ENCODE measurements at places on chromosomes 6 and 20.

GRCh38 chr6:18078866-18079265, 43.6 kb downstream of the NHLRC1 start:
- no peak for DNase-seq

DNA sequence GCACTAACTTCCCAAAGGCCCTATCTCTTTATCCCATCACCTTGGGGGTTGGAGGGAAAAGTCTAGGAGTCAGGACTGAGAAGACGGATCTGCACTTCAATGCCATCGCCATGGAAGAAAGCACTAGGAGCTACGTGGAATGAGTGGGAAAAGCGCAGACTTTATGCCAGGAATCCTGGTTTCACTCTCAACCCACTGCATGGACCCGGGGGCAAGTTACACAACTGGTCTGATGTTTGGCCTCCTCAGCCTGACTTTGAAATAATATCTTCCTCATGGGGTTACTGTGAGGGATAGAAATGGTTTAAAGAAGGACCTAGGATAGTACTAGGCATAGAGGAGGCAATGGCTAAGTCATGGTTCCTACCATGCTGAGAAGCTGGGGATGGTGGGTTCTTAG, 13.5 kb upstream of the PSMG4 start:
- no peak for DNase-seq

GRCh38 chr20:2261046-2261485, 34.7 kb upstream of the TGM3 start:
- DNase-seq = no peak

- no peak for DNase-seq
Measured at GRCh38 chr6:52536424-52536916, 40.4 kb downstream of the TRAM2 start.

GRCh38 chr6:7493866-7494265, 47.6 kb upstream of the DSP start:
- DNase-seq = no peak

DNA sequence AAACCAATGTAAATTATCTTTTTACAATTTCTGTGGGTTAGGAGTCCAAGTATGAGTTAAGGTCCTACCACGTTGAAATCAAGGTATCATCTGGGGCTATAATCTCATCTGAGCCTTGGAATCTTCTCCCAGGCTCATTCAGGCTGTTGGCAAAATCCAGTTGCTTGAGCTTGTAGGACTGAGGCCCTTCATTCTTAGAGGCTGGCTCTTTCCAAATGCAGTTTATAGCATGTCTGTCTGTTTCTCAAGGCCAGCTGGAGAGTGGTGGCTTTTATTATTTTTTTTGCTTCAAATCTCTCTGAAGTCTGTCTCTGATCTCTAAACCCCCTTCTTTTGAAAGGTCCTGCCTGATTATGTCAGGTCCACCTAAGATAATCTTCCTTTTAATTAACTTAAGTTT, 177.2 kb upstream of the ASCC3 start:
- DNase-seq = no peak

DNA sequence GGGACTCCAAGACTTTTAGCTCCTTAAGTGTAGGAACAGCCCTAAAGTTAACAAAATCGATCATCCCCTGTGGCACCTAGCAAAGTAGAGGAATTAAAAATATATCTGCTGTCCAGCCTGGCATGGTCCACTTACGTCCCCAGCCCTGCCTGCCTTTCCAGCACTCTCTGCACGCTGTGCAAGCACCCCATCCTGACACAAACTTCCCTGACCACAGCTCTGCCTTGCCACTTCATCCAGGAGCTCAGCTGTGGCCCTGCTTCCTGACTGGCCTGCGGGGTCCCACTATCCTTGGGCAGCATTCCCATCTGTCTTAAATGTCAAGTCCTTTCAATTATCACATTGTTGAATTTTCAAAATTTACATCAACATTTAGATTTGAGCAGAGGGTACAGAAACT, 39.0 kb downstream of the BLOC1S5 start:
- DNase-seq = no peak

GRCh38 chr20:22974354-22974753, 60.8 kb upstream of the SSTR4 start:
- DNase-seq = no peak

- DNase-seq = no peak
Measured at GRCh38 chr20:56422076-56422823, 10.2 kb downstream of the CASS4 start.

DNA sequence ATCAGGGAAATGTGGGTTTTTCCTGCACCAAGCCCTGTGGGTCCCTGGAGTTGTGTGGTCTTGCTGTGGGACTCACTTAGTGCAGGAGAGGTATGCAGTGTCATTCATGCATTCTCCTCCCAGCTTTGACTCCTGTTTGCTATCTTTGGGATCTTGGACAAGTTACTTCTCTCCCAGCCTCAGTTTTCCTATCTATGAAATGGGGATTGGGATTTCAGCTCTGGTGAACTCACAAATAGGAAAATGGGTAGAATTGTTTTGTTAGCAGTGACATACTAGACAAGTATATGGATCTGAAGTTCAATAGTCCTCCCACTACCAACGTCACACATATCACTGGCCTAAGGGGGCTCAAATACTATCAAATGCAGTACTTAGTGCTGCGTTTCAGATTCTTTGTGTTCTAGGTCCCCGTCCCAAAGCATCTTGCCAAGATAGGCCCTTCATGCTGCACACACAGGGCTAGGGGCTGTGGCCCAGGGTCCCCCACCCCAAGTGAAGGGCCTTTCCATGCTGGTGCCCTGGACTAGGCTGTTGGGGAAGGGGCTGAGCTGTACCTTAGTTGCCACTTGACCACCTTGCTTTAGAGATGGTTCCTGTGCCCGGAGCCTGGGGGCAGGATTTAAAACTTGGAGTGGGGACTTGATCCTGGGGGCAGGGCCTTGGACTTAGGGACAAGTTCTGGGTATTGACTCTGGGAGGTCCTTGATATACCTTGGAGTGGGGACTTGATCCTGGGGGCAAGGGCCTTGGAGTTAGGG, 98.0 kb downstream of the TOX2 start:
- no peak for DNase-seq

GRCh38 chr6:83352424-83353061, 78.3 kb downstream of the ME1 start:
- DNase-seq = no peak

DNA sequence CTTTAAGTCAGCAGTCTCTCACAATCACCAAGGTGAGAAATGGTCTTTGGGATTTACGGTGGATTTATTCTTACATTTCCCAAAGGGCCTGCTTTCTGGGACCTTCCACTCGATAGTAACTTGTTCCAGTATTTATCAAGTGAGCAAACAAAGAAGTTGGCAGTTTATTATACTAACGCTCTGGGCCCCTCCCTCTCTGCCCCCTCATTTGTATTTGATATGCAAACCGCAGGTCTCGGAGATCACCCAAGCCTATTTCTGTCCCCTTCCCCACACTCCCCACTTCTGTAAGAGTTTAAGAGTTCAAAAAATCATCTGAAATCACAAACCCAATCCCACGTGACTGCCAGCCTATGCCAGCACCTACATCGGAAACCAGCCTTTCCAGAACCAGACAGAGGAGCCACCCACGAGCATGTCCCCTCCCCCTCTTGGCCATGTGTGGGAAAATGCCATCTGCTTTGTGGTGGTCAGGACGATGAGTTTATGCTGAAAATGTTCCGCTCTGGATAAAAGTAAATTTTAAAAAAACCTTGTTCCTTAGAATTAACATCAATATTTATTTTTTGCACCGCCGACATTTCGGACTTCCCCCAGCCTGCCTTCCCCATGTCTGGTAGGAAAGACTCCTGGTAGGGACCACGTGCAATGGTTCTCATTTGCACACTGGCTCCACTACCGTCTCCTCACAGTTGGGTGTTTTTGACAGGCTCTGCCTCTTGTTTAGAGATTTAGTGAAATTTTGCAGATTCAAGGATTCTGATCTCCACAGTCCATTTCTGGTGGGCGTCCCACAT, 281.0 kb downstream of the TFAP2C start:
- no peak for DNase-seq

- no peak for DNase-seq
Measured at GRCh38 chr6:166636191-166636933, 9.3 kb upstream of the RPS6KA2 start.

DNA sequence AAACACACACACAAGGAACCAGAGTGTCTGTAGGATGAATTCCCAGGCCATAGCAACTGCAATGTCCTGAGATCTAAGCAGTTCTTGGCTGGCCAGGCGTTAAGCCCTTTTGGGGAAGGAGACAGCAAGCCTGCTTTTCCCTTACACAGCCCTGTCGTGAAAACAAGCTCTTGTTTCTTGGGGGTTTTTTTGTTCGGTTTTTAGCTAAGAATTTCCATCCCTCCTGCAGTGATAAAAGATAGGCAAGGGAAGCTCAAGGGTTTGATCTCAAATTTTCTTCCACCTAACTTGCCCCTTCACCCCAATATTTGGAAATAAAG, 1.5 kb downstream of the TNFRSF21 start:
- no peak for DNase-seq

GRCh38 chr6:161557333-161558107, 283.7 kb upstream of the AGPAT4 start:
- DNase-seq = no peak

- no peak for DNase-seq
Measured at GRCh38 chr20:63090052-63090451, 83.3 kb upstream of the BHLHE23 start.

DNA sequence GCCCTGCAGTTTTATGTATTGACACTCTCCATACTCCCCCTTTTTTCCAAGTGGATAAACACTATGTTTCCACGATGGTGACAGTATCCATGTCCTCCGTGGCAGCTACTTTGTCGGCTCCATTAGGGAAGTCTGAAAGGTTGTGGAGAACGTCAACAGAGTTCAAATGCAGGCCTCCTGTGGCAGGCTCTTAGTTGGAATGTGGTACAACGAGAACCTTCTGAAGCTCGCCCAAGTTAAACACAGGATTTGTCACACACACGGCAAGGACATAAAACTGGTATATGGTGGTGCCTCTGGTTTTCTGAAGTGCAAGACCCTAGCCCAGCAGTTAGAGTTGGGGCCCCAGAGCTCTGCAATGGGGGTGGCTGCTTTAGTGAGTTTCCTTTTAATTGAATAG, 187.0 kb upstream of the TAB2 start:
- DNase-seq = no peak

GRCh38 chr6:112911959-112912358, 564.8 kb downstream of the RFPL4B start:
- DNase-seq = no peak

DNA sequence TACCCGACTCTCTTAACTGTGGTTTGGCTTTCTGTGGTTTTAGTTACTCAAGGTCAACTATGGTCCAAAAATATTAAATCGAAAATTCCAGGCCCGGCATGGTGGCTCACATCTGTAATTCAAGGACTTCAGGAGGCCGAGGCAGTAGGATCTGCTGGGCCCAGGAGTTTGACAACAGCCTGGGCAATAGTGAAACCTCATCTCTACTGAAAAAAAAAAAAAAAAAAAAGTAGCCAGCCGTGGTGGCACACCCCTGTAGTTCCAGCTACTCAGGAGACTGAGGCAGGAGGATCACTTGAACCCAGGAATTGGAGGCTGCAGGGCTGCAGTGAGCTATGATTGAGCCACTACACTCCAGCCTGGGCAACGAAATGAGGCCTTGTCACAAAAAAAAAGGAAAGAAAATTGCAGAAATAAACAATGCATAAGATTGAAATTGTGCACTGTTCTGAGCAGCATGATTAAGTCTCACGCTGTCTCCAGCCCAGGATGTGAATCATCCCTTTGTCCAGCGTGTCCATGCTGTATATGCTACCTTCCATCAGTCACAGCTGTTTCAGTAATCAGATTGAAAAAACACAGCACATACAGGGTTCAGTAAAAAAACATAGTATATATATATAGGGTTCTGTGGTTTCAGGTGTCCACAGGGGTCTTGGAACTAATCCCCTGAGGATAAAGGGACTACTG, 40.7 kb downstream of the RGS17 start:
- no peak for DNase-seq

DNA sequence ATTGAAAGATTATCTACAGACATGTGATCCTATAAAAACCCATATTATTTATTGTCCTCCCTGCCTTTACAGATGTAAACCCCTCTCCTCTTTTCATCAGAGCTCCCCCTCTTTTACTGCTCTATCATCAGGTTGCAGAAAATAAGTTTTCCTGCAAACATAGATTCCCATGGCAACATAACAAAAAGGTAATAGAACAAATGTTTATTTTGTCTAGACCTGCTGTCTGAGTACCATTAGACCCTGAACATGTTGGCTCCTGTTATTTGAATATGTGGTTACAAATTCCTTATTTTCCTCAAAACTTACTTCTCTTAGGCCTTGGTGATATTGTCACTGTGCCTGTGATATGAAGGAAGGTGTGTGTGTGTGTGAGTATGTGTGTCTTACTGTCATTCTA, 11.5 kb downstream of the MAPK14 start:
- DNase-seq = no peak

- DNase-seq = no peak
Measured at GRCh38 chr6:24766680-24767462, 7.9 kb upstream of the GMNN start.

DNA sequence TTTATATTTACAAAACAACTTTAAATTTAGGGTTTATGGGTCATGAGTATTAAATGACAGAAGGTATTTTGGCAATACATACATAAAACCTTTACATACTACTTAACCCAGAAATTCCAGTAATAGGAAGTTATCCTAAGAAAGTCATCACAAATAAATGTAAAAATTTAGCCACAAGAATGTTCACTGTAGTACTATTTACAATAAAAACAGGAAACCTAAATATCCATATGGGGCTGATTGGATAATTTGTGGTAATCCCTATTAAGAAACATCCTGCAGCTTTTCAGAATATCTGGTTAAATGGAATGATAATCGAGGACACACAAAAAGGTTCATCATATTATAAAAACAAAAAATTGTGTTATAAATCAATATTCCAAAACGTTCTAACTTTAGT, 44.4 kb downstream of the TRAM2 start:
- no peak for DNase-seq

GRCh38 chr6:108626777-108627176, 66.1 kb downstream of the FOXO3 start:
- no peak for DNase-seq

DNA sequence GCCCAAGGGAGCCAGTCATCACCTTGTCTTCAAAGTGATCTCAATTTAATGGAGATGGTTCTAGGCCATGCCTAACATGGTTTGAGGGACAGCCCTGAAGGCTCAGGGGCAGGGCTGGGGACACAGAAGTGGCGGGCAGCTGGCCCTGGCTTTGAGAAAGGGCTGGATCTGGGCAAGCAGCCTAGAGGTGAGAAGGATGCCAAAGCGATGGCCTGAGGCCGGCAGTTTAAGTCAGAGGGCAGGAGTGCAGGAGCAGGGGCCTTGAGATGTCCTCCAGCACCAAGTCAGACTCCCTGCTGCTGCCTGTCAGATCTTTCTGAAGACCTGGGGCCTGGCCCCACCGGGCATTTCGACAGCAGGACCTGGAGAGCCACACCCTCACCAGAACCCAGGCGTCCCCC, 28.4 kb upstream of the APMAP start:
- no peak for DNase-seq

DNA sequence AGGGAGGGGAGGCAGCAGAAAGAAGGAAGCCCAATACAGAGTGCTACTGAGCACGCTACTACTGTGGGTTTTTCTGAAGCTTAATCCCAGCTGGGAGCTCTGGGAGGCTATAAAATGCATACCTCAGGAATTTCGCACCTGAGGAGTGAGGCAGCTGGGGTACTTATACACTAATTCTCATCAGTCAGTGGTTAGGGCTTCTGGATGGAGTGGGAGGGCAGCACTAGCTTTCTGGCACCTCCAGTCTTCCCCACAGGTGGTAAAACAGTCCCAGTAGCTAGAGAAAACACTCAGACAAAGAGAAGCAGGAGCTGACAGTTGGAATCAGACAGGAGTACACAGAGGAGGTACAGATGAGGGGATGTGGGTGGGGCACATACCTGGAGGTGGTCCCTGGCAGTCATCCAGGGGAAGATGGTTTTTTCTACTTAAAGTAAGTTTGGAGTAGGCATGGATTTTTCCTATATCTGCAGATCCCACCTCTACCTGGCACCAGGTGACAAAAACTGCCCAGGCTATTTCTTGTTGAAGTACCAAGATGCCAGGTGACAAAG, 37.8 kb downstream of the CPXM1 start:
- no peak for DNase-seq

Data from activated naive CD4-positive, alpha-beta T cell treated with Interleukin-2 at 50 U/mL for 16 hours (primary cell).